ENCODE measurements at places on chromosomes 3 and 15.
A peak's percentile ranks its signal among the peaks of the same experiment; 100 is the strongest.

DNA sequence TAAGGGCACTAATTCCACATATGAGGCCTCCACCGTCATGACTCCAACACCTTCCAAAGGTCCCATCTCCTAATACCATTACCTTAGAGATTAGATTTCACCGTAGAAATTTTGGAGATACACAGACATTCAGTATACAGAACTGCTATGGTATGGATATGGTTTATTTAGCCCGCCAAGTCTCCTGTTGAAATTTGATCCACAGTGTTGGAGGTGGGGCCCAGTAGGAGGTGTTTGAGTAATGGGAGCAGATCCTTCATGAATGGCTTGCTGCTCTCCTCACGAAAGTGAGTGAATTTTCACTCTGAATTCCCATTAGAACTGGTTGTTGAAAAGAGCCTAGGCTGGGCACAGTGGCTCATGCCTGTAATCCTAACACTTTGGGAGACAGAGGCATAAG is 7.4 kb downstream of the MKRN3 start:
- no peak for DNase-seq

DNA sequence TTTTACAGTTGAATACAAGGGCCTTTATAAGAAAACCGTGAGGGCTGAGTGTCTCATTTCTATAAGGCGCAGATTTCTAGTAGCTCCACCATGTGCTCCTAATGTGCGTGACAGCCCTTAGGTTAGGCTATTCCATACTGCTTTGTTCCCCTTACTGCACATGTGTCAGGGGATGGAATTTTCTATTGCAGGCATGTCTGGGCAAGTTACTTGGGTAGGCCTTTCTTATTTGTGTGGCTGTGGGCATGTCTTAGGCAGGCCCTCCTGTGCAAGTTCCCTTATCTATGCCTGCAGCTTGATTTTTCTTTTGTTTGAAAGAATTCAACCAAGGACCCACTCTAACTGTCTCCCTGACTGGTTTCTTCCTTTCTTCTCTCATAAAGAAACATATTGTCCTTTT is 434.2 kb upstream of the CNTN3 start:
- DNase-seq: no peak

GRCh38 chr3:99023590-99024192 is 122.2 kb upstream of the DCBLD2 start:
- DNase-seq: peak; percentile 34

GRCh38 chr15:101461097-101461496 is 28.4 kb downstream of the PCSK6 start:
- no peak for DNase-seq

DNA sequence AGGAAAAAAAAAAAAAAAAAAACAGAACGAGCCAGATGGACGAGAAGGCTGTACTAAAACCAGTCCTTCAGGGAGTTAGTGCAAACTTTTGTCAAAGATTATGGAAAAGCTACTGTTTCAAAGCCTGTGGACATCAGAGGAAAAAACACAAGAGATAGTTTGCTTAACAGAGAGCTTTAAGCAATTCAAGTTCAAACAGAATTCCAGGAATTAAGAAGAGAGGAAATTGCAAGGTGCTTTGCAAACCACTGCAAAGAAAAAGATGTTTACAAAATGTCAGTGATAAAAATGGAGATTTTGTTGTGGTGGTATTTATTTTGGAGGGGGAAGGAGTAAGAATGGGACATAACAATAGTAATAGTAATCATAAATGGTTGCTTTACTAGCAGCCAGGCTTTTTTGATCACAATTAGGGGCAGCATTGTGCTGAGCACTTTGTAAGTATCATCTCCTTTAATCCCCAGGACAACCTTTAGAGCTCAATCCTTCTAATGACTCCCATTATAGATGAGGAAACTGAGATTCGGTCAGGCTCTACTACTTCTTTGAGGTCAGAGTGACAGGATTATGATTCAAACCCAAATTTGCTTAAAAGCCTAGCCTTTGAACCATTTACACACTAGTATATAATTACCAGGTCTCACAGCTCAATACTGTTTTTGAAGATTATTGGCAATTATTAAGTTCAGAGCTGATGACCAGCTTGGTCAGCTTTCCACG is 22.4 kb upstream of the ARHGEF3 start:
- no peak for DNase-seq

- DNase-seq: no peak
These were observed 116.6 kb upstream of the LRTM1 start for GRCh38 chr3:55044486-55044885.

- DNase-seq: no peak
These were observed at the start of gene GJD2 for GRCh38 chr15:34754674-34755418. GJD2 (minus strand) TSS chr15:34754998; CDS start chr15:34754488, 510 bp downstream.

DNA sequence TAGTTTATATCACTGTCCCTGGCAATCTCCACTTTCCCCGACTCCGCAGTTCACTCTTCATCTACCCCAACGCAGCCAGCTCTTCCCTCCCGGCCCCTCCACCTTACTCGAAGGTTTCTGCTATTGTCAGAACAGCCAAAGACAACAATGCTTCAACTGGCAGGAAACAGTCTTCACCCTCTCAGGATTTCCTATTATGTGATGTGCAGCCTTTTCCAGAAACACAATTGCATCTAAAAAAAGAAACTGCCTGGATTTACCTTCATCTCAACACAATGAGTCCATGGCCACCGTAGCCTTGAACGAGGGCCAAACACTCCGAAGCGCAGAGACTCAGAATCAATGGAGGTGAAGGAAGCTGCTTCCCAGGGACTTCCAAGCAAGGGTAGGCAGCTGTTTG is 182.1 kb upstream of the TSC22D2 start:
- DNase-seq: no peak
